DMS79 (cell line): ENCODE measurements at places on chromosomes 1 and 21.

GRCh38 chr1:114154146-114154962, 685 bp upstream of the SYT6 start:
- DNase-seq = peak; percentile 4

DNA sequence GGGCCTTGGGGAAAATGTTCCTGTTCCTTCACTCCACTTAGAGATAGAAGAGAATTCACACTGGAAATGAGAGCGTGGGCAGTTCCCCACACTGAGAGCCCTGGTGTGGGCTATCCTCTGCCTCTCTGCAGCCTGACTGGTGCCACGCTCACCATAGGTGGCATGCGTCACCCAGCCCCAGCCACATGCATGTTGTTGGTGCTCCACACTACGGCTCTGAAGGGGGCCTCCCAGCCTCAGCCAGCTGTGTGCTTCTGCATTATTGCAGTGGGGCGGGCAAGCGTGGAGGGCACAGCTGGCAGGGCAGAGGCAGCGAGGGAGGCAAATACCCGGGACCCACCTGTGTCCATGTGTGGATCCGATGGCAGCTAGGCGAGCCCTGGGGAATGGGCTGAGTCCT, 14.7 kb upstream of the RASSF5 start:
- DNase-seq = no peak

- no peak for DNase-seq
These were observed 73.1 kb downstream of the VPS13D start for GRCh38 chr1:12302798-12303447.

DNA sequence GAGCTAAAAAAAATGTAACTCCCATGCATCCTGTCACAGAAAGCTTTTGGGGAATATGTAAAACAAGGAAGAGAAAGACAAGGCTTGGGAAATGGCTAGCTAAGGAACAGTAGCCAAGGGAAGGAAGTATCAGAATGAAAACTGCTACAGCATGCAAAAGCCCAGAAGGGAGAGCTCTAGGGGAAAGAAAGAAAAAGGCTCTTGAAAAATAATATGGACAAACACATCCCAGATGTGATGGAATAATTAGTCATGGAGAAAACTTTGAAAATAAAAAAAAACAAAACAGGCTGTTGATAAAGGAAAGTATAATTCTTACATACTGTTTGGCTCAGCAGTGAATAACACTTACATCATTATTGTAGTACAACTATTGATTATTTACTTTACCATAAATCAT, 47.9 kb upstream of the VCAM1 start:
- DNase-seq = no peak

GRCh38 chr21:31901315-31901714, 28.5 kb downstream of the HUNK start:
- DNase-seq = no peak

- DNase-seq = no peak
These were observed 32.4 kb downstream of the KCTD3 start for GRCh38 chr1:215599418-215600074.
